Foreskin keratinocyte (primary cell): ENCODE measurements at places on chromosomes 5 and 9. TPM values are rescaled to one million over a fixed set of nuclear protein-coding genes. Genes with fewer than 3 reads are reported as not detected.

Gene SLC4A9
- polyA plus RNA-seq: 0.08 TPM in 1 of 2 replicates, not detected in the other

Gene GARIN3
- not detected in 2 replicates for polyA plus RNA-seq

Gene STC2
- 8.6 and 17.8 TPM in 2 replicates for polyA plus RNA-seq

Gene CDC25C
- 6.9 and 7.8 TPM in 2 replicates for polyA plus RNA-seq

Gene PARP8
- 6.3 and 7.4 TPM in 2 replicates for polyA plus RNA-seq

Gene SPINK4
- not detected in 2 replicates for polyA plus RNA-seq
